ENCODE measurements at places on chromosomes 1 and 21.

DNA sequence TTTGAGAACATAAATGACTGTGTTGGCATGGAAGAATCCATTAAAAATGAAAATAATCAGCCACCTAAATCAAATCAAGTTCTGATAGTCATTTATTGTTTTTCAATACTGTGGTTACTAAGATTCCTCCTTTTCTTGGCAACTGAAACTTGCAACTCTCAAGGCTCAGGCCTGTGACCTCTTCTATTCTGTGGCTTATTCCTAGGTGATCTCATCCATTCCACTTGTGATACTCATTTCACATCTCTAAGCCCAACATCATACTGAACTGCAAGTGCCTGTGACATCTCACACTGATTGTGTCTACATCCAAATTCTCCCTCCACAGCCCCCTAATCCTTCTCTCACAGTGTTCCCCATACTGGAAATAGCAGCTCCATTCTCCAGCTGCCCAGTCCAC is 4.8 kb upstream of the ST6GALNAC5 start:
- no peak for DNase-seq

DNA sequence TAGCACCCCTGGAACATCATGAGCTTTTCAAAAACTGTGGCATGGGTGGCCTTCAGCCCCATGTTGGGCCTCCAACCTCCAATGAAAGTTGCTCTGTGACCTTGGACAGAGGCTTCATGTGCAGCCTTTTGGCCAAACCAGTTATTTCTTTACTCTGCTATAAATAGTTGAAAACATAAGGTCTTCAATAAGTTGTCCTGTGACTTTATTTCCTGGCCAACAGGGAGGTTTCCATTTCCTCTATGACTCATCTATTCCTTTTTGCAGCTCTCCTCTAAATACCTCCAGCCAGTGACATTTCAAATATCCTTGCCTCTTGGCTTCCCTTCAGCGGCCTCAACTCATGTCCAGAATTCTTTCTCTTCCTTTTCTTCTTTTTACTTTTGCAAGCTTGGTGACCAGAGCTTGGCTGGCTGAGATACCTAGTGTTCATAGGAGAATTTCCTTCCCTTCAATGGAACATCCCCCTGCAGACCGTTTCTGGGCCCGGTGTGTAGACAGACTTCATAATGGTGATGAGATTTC is 22.7 kb upstream of the TRIM67 start:
- DNase-seq = no peak

GRCh38 chr1:156893048-156893953 is at the start of gene PEAR1:
Gene PEAR1, plus strand, starts transcription at chr1:156893718. Its CDS starts 10,209 bp downstream, at chr1:156903927.
- no peak for DNase-seq

- no peak for DNase-seq
Measured at GRCh38 chr1:29852248-29852647, 615.9 kb downstream of the PTPRU start.

- DNase-seq = peak; percentile 32
Measured at GRCh38 chr1:77888081-77888780, at the start of gene NEXN. Gene NEXN, plus strand, starts transcription at chr1:77888624. Its CDS starts 27,483 bp downstream, at chr1:77916107.

GRCh38 chr21:42495765-42496119 is 282 bp downstream of the RSPH1 start:
- no peak for DNase-seq

GRCh38 chr1:14236097-14236496 is 362.4 kb upstream of the KAZN start:
- no peak for DNase-seq

GRCh38 chr1:170445096-170445495 is 86.9 kb upstream of the GORAB start:
- DNase-seq = no peak

DNA sequence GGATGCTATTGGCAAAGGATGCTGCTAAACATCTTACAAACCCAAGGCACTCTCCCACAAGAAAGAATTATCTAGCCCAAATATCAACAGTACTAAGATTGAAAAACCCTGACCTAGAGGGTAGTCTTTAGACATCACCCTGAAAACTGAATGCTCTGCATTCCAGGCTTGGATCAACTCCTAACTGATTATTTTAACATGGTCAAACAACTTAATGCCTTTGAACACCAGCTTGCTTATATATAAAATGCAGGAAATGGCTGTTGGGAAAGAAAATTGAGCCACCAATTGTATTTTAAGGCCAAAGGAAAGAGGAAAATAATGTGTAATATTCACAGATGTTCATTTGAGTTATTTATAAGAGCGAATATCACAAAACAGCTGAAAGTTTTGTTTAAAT is 72.2 kb upstream of the C1orf87 start:
- DNase-seq = no peak

All from urinary bladder (tissue), 4 donors.